ENCODE measurements at places on chromosomes 1 and 21.

GRCh38 chr1:156129687-156130577, 15.4 kb downstream of the LMNA start:
- peak; percentile 75 for DNase-seq

DNA sequence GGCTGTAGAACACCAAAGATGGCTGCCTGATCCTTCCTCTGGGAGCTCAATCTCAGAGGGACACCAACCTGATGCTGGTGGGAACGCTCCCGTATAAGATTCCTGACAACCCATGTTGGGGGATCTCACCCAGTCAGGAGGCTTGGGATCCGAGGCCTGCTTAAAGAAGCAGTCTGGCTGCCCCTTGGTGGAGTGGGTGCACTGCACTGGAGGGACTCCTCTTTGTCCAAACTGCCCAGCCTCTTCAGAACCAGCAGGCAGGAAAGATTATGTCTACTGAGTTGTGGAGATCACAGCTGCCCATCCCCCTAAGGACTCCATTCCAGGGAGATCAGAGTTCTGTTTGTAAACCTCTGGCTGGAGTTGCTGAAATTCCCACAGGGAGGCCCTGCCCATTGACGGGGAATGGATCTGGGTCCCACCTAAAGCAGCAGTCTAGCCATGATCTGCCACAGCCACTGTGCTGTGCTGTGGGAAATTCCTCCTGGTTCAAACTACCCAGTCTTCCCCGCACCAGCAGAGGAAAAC, 23.0 kb downstream of the S100B start:
- no peak for DNase-seq

GRCh38 chr1:10673109-10673711, 123.2 kb downstream of the CASZ1 start:
- no peak for DNase-seq

DNA sequence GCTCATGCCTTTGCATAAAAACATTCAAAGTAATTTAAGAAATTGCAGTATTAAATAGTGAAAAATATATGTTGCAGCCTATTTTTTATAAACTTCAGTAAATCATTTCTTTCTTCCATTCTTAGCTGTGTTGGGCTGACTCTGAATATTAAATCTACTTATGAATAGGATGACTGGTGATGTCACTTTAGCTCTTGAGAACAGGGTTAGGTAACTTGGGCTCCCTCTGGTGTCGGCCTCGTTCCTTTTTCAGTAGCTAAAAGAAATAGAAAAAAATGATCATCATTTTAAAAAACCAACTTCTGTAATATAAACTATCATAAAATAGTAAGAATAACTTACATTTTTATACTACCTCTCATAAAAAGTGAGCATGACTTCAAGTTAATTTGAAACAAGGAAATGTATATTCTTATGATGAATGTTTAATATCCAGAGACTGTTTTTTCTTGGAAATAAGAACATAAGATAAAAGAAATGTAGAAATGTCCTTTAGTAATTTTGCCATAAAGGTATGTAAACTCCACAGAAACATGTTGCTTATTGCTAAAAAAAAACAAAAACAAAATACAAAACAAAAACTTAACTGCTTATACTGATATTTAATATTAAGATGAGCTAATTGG, 26.8 kb upstream of the NCAM2 start:
- DNase-seq = peak; percentile 80

- DNase-seq = no peak
Measured at GRCh38 chr1:67150931-67151330, 15.3 kb upstream of the IL23R start.

DNA sequence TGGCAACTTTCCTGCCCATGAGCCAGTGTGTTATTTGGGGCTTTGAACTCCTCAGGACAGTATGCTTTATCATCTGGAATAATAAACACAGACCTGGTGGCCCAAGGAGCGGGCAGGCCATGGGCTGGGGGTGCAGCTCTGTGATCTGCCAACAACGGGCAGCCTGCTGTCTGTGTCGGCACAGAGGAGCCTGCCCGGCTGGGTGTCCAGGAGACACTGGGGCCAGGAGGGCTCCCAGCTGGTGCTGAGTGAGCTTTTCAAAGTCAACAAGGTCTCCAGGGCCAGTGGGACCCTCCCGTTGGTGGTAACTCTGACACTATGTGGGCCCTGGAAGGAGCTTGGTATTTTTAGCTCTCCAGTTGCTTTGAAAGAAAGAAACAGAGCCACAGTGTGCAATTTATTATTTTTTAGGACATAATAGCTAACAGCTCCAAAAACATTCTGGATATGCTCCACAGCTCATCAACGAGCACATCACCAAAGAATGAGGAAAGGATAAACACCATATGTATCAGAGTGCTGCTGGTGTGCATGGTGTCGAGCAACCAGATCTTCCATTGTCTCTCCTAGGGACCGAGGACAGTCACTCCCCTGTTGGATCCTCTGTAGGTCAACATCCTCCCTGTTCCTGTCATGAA, 488.7 kb upstream of the USP24 start:
- no peak for DNase-seq

- no peak for DNase-seq
Measured at GRCh38 chr1:229318056-229318455, 24.8 kb downstream of the CCSAP start.

- no peak for DNase-seq
Measured at GRCh38 chr1:243568793-243569192, 281.2 kb downstream of the AKT3 start.

DNA sequence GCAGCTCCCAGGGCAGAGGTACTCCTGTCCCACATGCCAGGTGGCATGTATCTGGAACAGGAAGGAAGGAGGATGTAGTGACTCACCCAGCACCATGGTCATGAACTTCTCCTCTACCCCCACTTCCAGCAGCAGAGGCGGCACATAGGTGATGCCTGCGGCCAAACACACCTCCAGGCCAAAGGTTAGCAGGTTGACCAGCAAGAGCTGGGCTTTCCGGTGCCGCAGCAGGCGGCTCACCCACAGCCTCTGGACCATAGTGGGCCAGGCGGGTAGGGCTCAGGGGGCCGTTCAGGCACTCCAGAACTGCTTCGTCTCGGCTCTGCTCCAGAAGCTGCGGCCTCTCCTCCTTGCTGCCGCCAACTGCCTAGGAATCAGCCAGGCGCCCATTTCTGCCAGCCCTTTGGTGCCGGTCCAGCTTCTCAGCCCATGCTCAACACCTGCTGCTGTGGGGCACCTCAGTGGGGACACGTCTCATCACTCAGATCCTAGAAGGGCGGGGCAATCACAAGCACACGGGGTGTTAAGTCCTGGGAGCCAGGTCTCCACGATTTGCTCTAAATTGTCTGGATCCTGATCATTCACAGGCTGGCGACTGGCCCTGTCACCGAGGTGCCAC, 15.8 kb downstream of the SLC45A3 start:
- no peak for DNase-seq

DNA sequence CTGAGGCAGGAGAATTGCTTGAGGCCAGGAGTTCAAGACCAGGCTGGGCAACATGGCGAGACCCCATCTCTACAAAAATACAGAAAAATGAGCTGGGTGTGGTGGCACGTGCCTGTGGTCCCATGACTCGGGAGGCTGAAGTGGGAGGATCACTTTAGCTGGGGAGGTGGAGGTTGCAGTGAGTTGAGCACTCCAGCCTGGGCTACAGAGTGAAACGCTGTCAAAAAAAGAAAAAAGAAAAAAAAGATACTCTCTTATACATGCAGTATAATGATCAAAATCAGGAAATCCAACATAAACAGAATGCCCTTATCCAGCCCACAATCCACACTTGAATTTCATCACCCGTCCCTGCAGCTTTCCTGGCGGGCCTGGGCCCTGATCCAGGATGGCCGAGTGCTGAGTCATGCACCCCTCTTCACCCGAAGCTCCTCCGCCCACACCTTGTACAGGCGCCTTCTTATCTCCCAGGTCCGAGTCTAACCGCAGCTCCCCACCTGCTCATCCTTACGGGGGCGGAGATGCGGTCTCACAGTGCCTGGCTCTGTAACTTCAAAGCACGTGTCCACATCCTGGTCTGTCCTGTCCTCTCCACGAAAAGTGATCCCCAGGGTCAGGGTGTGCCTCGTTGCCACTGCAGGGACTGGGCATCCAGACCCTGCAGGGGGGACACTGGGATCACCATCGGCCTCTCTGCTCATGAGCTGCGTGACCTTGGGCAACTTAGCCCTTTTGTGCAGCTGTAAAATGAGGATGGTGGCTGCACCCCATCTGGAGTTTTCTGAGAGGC, 120.2 kb upstream of the SLC45A1 start:
- no peak for DNase-seq

DNA sequence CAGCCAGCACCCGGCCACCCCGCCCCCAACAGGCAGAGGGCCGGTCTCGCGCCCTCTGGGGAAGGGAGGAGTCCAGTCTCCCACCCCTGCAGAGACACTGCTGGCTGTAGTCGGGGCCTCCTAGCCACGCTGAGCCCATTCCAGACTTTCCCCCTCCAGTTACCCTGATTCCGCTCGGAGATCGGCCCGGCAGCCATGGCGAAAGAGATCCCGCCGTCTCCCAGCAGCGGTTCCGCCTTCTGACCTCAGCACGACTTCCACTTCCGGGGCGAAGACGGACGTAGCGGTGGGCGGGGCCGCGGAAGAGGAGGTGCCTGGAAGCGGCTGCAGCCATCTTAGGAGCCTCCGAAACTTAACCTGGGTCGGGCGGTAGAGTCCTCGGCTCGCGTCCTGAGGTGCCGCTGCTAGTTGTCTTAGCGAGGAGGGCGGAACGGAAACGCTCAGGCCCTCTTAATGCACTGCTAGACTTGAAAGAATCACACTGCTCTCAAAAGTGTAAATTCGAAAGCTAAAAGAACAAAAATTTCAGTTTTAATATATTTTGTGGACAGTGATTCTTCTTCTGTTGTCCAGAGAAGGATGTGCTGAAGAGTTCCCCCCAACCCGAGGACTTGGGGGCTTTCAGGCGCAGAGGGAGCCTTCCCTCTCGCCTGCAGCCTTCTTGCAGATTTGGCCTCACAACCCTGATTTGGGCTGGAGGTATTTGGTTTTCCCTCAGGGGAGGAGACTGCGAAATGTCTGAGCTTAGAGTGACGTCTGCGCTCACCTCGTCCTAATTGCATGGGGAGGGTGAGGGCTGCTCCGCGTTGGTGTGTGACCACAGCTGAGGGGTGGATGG, at the start of gene SF3B4:
TSS of gene SF3B4 (minus strand) at position 241 of the 838 bp plus-strand sequence. CDS start at position 197, 44 bp downstream.
- DNase-seq = peak; percentile 98

GRCh38 chr1:208242146-208242545, 2.0 kb downstream of the PLXNA2 start:
- DNase-seq = no peak

- no peak for DNase-seq
Measured at GRCh38 chr1:168567007-168567406, 9.4 kb upstream of the XCL1 start.

- DNase-seq = no peak
Measured at GRCh38 chr1:169236143-169236542, 129.7 kb downstream of the ATP1B1 start.

- no peak for DNase-seq
Measured at GRCh38 chr1:19479351-19480120, 5.8 kb downstream of the CAPZB start.

DNA sequence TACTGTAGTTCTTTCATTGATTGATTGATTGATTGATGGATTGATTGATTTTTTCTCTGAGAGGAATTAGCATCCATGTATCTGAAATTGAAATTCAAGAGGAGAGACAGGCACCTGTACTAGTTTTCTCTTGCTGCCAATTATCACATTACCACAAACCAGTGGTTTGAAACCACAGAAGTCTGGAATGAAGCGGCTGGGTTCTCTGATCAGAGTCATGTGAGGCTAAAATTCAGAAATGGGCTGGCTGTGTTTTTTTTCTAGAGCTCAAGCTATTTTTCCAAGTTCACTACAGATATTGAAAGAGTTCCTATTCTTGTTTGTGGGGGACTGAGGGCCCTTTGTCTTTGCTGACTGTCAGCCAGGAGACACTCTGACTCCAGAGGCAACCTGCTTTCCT, 10.0 kb downstream of the NBPF3 start:
- DNase-seq = no peak

GRCh38 chr1:229185963-229186362, 84.9 kb upstream of the RAB4A start:
- no peak for DNase-seq

GRCh38 chr1:150876119-150876454, 312 bp downstream of the ARNT start:
- DNase-seq = peak; percentile 89

- no peak for DNase-seq
Measured at GRCh38 chr1:83637009-83637408, 361.9 kb downstream of the TTLL7 start.

- no peak for DNase-seq
Measured at GRCh38 chr1:22379566-22379965, 72.1 kb upstream of the ZBTB40 start.

DNA sequence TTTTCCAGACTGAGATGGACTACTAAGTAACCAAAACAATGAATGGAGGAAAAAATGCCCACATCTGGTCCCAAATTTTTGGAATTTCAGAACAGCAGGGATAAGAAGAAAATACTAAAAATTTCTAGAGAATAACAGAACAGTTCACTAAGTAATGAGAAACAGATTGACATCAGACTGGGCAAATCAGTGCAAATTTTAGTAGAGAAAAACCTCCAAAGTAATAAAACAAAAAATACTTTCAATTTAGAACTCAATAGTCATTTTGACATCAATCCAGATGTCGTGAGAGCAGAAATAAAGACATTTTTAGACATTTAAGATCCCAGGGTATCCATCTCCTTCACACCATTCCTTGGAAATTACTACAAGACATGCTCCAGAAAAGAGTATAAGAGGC, 39.3 kb downstream of the CRP start:
- DNase-seq = no peak

DNA sequence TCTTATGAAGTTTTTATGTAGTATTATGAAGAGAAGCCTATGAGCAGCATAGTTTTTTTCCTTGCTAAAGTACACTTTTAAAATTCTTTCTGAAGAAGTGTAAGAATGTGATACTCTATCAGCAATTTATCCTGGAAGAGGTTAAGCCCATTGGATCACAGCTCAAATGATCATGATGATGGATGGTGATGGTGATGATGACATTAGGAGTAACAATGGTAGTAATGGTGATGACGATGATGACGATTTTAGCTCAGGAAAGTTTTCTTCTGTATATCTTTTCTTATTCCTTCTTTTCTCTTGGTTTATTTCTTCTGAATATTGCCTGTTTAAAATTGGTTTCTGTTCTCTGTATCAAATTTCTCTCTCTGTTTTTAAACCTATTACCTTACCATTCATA, 262.9 kb upstream of the DUSP10 start:
- DNase-seq = no peak

DNA sequence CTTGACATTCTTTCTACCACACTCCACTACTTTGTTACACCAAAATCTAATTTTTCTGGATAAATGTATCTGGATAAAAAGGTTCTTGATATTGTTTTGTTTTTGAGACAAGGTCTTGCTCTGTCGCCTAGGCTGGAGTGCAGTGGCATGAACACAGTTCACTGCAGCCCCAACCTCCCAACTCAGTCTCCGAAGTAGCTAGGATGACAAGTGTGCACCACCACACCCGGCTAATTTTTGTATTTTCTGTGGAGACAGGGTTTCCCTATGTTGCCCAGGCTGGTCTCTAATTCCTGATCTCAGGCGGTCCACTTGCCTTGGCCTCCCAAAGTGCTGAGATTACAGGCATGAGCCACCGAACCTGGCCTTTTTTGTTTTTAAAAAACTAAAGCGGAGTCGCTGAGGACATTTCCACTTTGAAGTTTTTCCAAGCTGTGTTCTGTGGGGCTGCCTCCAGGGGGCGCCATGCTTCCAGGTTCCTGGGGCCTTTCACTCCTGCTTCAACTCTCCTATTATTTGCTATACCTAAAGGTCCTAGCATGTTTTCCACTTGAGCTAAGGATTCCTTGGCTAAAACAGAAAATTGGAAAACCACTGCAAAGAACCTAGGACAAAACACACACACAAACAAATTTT, 14.1 kb upstream of the NCMAP start:
- DNase-seq = peak; percentile 33
